ENCODE measurements at places on chromosomes 13 and 19.
A peak's percentile ranks its signal among the peaks of the same experiment; 100 is the strongest.

DNA sequence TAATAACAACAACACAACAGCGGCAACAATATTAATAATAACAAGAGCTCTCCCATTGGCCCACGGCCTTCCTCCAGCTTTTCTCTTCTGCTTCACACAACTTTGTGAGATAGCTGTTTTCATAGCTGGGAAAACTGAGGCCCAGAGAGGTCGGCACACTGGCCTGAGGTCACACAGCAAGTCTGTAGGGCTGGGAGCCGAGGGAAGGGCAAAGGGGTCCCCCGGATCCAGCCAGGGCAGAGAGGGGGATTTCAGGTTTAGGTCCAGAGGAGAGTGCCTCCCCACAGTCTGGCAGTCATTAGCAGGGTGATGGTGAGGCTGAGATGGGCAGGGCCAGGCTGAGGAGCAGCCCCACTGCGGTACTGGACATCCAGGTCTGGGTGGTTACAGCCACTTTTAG, 9.0 kb upstream of the CADM4 start:
- no peak for DNase-seq

DNA sequence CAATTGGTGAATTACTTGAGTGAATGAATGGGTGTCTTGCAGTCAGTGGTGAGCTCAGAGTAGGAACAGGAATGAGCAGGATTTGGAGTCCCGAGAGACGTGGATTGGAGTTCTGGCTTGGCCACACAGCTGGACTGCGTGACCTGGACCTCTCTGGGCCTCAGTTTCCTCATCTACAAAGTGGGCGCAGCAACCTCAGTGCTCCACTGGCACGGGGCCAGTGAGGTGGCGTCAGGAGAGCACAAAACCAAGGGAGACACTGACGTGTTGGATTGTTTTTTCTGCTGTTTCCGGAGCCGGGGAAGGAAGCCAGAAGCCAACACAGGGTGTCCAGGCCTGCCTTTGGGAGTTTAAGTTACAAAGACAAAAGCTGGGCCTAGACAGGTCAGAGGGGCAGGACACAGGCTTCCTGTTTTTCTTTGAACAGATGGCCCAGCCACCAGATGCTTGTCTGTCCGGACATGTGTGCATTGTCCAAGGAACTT, 6.5 kb upstream of the DOCK6 start:
- DNase-seq = no peak

GRCh38 chr19:45450012-45450333, 17.8 kb upstream of the FOSB start:
- DNase-seq = peak; percentile 22

GRCh38 chr13:110261166-110262081, 45.5 kb downstream of the COL4A1 start:
- DNase-seq = no peak

GRCh38 chr19:10329555-10329954, 3.8 kb downstream of the RAVER1 start:
- DNase-seq = no peak

DNA sequence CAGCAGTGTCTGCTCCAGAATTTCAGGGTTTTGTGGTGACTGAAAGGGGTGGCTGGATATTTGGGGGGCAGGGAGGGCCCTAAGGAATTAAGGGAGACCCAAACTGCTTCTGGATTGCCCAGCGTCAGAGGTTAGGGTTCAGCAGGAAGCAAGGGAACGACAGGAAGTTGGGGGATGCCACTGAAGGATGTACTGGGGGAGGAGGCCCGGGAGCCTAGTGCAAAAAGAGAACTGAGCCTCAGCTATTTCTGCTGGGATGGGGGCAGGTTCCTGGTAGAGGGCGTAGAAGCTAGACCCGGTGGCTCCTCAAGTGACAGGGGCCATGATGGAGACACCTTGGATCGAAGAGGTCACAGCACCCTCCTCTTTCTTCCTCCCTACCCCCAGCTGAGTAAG, 1.1 kb downstream of the CYP2S1 start:
- no peak for DNase-seq

DNA sequence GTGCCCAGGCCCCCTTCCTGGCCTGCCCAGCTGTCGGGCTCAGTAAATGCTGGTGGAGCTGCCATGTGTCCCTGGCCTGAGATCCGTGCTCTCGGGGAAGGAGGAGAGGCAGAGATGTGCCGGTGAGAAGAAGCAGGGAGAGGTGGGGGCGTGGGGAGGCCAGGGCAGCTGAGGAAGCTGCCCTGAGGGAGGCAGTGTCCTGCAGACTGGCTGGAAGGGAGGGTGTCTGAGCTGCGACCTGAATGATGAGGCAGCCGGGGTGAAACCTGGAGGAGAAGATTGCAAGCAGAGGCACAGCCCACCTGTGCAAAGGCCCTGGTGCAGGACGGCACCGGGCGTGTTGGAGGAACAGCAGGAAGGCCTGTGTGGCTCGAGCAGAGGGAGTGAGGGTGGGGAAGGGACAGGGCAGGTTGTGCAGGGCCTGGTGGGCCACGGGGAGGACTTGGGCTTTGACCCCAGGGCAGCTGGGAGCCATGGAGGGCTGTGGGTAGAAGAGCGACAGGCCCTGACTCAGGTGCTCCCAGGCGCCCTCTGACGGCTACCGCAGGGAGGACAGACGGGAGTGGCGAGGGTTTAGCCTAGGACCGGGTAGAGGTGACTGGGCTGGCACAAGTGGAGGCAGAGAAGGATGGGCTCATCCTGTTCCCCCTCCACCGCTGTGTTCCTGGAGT, 14.0 kb upstream of the CELF5 start:
- no peak for DNase-seq

DNA sequence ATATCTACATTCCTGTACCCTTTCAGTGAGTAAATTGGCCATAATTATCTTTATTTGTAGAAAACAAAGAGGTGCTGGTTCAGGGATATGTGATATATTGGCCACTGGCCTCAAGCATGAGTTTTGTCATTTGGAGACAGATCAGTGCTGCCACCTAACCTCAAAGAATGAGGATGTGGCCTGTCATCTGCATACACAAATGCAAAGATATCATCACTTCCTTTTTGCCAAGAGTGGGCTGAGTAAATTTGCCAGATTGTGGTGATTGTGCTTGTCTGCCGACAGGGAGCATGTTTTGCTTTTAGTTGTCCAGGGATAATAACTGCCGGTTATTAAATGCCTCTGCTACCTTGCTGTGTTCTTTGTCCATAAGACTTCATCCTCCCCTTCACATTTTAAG, 44.2 kb downstream of the WASF3 start:
- peak; percentile 5 for DNase-seq

DNA sequence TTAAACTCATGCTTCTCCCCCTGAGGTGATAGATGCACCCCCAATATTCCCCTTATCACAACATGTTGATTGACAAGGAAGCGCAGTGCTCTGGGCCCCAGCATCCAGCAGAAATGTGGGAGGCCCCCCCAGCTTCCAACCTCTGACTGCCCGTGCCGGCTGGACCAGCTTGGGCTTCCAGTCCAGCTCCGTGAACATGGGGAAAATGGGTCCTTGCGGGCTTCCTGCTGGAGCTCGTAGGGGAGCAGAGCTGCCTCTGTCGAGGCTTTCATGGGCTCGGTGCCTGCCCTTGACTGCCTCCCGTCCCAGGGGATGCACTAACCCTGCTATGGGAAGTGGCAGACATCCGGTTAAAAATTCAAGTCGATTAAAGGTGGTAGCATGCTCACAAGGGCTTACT, 188.9 kb downstream of the COL4A1 start:
- DNase-seq = no peak

DNA sequence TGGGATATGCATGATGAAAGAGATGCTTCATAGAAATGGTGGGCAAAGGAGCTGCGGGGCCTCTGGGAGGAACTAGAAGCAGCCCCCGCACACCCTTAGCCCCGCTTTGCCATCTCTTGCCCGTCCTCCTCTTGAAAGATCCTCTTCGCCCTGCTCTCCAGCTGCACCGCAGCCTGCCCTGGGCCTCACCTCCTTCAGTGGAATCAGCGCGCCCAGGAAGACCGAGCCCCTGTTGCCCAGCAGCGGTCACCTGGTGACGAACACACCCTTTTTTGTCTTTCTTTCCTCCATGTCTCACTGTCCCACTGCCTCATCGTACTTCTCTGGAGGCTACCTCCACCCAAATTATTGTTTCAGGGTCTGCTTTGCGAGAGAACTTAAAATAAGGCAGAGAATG, 807.6 kb downstream of the UQCRFS1 start:
- no peak for DNase-seq

- DNase-seq = no peak
Observed at GRCh38 chr19:771332-771785, 20.4 kb downstream of the MISP start.

DNA sequence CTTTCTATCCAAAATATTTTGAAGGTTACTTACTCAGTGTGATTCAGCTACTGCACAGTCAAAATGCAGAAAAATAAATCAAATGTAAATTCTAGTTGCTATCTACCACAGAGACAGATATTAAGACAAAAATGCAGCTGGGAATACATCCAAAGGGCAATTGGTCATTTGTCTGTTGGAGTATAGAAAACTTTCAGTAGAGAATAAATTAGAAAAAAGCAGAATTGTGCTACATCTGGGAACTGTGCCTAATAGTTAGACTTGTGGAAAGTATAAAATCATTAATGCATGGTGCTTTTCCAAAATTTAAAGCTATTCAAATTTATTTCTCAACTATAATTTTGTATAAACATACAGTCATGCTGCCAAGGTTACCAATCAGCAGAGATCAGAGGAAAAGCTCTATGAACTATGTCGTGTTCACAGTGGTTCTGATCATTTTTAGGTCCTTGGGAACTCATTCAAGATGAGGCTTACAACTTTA, 1635.8 kb downstream of the PCDH9 start:
- no peak for DNase-seq

- no peak for DNase-seq
Observed at GRCh38 chr19:3287814-3288213, 63.4 kb downstream of the CELF5 start.

DNA sequence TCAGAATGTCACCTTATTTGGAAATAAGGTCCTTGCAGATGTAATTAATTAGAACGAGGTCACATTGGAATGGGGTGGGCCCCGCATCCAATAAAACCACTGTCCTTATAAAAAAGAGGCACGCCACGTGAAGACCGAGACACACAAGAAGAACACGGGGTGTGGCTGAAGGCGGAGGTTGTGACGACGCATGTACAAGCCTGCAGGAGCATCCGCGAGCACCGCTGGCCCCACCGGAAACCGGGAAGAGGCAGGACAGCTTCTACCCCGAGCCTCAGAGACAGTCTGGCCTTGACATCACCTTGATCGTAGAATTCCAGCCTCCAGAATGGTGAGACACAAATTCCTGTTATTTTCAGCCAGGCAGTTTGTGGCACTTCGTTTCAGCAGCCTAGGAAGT, 177.9 kb downstream of the COL4A1 start:
- no peak for DNase-seq

DNA sequence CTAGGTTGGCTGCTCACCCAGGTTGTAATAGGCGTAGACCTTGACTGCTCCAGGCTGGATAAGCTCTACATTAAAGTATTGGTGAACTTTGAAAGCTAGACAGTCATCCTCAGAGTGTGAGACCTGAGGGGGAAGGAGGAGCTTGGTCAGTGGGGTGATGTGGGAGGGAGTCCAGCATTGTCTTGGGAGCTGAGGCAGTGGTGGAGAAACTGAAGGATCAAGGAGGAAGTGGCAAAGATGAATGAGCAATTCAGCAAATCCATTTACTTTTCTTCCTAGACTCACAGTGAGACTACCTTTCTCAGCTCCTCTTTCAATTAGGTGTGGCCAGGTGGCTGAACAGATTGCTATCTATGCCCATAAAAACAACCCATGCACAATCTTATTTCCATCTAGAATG, 10.2 kb upstream of the TNFSF14 start:
- no peak for DNase-seq

- DNase-seq = no peak
Observed at GRCh38 chr19:44719262-44719701, 20.3 kb downstream of the CEACAM16 start.
